ENCODE measurements at places on chromosomes 1 and 21. TPM values are rescaled to one million over a fixed set of nuclear protein-coding genes. Genes with fewer than 3 reads are reported as not detected.

The CHIA gene
- total RNA-seq, result not detected

The OR14I1 gene
- total RNA-seq, result not detected

The RNF186 gene
- total RNA-seq, result not detected

GRCh38 chr1:245181158-245181517, 26.4 kb downstream of the KIF26B start:
- DNase-seq, result no peak

GRCh38 chr1:26221094-26221493, 12.9 kb upstream of the CEP85 start:
- DNase-seq, result no peak

DNA sequence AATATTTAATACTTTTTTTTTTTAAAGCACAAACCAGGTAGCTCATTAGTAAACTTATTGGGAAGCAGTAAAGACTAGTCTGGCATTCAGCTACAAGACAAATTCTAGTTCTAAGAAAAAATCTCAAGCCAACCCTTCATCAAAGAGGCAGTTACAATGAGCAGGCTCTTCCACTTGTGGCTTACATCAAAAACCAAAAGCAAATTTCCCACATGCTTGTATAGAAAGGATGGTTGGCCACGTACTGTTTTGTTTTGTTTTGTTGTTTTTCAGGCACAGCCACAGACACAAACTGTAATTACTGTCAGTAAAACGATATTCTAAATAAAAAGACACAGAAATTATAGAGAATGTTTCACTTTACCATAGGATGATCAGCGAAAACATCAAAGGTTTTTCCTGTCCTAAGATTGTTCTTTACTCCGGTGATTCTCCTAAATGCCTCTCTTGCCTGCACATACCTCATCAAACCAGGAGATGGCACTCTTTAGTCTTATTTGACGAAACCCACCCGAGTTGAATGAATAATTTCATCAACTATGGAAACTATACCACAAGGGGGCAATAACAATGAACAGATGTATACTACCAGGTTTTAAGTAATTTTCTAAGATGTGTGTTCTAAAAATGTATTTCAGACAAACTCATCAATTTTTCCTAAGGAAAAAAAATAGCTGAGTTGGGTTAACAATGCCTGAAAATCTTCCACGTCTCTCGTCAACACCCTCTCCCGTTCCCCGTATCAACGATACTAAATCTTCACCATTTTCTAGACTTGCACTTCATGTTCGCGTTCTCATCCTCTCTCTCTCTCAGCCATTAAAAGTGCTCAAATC, 26.9 kb downstream of the RPL5 start:
- DNase-seq, result peak; percentile 80

DNA sequence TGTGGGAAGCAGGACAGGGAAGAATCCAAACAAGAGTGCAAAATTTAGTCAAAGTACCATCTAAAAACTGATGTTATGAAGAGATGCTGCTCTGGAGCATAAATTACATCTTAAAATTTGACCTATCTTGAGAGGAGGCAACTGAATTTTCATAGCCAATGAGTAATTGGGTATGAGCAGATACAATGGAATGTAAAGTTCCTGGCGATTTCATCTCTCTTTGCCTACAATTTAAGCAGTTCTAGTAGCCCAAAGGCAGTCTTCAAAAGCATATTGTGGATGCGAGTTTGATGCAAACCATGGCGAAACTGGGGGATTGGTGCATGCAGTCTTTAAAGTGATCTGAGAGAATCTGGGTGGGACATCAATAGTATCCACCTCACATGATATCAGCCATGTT, 1265.9 kb downstream of the BRINP3 start:
- no peak for DNase-seq

- no peak for DNase-seq
These were observed 63.4 kb upstream of the LAX1 start for GRCh38 chr1:203701606-203702005.

GRCh38 chr1:238343852-238344251, 453.1 kb upstream of the ZP4 start:
- no peak for DNase-seq

DNA sequence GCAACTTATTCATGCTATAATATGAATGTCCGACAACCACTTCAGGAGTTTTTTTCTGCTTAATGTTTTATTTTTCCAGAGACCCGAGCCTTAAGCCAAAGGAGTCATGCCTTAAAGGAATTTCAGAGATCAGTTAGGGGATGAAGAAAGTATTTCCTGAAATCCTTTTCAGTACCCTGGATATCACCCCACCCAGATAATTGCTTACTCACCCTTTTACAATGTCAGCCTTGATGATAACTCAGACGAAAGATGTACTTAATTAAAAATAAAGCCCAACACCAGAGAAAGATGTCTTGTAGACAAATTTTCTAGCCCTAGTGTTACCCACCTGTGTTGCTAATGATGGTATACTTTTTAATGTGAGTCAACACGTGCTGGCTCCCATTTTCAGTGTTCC, 124.1 kb downstream of the XCL2 start:
- no peak for DNase-seq

All from lung microvascular endothelial cell (primary cell).